ENCODE measurements at places on chromosomes 6 and 20.

- DNase-seq, result no peak
Observed at GRCh38 chr6:101069191-101069795, 188.2 kb upstream of the ASCC3 start.

DNA sequence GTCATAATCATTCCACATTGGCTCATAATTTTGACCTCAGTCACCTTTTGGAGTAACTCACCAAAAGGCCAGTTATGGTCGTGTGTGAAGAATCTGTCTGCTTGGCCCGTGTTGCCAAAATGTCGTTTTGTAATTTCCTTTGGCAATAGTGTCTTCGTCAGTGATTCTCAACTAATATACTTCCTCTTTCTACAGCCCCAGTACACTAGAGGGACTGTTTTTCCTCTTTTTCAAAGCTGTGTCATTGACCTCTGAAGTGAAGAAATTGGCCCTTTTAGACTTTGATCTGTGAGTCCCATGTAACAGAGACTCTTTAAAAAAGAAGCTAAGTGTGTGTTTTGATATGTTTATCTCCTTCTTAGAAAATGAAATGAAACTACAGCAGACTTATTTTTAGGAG is 5.2 kb downstream of the FOXO3 start:
- DNase-seq, result no peak

GRCh38 chr6:6804843-6805615 is 216.5 kb downstream of the LY86 start:
- no peak for DNase-seq

DNA sequence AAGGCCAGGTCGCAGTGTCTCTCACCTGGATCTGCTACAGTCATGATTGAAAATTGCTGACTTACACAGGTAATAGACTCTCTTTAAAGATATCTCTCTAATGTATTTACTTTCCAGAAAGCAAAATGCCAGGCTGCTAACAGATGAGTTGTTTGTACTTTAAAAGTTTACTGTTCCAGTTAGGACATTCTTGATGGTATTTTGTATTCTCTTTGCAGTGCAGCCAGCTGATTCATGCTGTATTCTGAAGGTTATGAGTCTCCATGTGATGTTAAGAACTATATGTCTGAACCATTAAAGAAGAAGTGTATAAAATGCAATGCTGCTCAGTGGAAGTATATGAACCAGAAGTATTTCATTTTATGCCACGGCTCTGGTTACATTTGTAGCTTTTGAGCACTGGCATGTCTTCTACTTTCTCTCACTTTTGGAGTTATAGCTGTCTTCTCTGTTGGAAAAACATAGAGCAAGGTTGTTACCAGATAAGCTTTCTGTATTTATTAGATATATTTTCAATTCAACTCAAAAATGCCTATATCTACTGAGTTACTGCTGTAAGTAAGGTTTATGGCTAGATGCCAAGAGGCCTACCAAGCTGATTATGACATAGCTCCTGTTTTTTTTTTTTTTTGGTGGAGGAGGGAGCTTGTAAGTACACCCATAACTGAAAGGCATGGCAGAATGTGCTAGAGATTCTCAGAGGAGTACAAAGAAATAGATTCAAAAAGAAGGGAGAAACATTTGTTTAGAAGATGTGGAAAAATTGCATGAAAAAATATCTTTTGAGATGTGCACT is 130.5 kb upstream of the MAN1A1 start:
- DNase-seq, result no peak

- DNase-seq, result no peak
Observed at GRCh38 chr20:32451682-32452461, 93.7 kb downstream of the ASXL1 start.

GRCh38 chr6:63476302-63476701 is 96.0 kb upstream of the LOC128125822 start:
- no peak for DNase-seq

Data from CD8-positive, alpha-beta memory T cell (primary cell).